NCI-H774 (cell line): ENCODE measurements at places on chromosomes 6 and 20.

- no peak for DNase-seq
Measured at GRCh38 chr6:89034586-89035251, 45.8 kb upstream of the PNRC1 start.

DNA sequence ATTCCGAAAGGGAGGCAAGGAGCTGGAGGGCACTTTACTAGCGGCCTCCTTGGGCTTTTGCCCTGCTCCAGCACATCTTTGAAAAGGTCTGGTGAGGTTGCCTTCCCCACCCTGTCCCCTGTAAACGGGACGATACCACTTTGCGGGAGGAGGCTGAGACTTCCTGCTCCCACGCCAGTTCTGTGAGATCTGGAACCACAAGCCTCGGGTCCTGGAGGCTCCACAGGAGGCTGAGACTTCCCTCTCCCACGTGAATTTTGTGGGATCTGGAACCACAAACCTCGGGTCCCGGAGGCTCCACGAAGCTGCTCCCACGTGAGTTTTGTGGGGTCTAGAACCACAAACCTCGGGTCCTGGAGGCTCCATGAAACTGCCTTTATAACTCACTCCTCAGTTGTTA, 209.3 kb downstream of the DLL1 start:
- DNase-seq = no peak

GRCh38 chr6:49980898-49981297, 11.5 kb upstream of the DEFB113 start:
- DNase-seq = no peak

- no peak for DNase-seq
Measured at GRCh38 chr20:34943808-34944567, 11.6 kb downstream of the GSS start.

- no peak for DNase-seq
Measured at GRCh38 chr6:70538376-70538775, 28.4 kb upstream of the SDHAF4 start.

- DNase-seq = no peak
Measured at GRCh38 chr6:35955970-35956369, 35.1 kb upstream of the SRPK1 start.

DNA sequence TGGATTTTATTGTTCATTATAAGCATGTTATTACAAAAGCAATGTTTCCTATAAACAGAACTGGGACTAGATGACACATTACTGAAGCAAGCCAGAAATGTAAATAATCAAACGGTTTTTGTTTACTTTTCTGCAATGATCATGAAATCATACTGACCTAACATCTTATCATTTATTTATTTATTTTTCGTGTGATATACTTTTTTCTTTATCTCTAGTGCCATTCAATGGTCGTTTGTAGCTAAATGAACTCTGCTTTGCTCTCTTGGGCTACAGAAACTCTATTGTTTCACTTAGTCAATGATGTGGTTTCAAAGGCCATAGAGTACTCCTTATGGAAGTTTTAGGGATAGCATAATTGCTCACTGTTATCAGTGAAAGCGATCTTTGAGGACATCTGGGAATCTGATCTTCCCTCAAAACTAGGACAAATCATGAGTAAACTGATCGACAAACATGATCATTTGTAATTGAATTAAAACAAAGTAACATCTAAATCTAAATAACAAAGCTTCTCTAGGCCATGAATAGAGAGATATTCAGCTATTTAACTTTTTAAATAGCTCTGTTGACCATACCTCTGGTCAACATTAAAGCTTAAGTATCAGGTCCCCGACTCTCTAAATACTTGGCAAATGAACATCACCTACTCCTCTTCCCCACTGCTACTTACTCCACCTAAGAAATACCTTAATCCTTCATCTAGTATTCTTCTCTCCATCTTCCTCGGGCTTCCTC, 933.4 kb downstream of the TFAP2A start:
- DNase-seq = no peak

DNA sequence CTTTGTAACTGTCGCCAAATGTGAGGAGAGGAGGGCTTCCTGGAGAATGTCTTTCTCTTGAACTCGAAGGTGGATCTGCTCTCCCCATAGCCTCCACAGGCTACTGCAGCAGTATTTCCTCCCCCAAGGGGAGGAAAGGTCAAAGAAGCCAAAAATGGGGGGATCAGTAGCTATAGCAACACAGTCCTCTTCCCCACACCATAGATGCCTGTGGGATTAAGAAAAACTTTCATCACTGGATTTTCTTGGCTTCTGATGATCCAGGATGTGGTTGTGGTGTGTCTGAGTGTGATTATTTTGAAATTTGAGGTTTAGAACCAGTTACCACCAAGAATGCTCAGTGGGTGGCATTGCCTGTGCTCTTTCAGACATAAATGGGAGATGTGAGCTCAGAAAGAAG, 140.1 kb upstream of the SPACA1 start:
- no peak for DNase-seq

DNA sequence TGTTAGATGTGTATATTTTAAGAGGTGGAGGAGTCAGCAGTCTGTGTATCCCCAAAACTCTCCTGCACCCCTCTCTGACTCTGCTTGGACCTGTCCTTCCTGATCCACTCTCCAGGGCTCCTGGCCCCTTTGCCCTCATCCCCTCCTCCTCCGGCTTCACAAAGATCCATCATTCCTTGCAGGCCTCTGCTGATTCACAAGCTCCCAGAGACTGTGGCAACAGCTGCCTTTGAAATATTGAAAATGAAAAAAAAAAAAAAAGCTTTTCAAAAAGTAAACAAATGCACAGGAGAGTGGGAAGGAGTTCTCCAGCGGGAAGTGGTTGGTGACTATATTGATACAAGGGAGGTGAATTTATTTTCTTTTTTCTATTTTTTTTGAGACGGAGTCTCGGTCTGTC, 330.2 kb upstream of the SULF2 start:
- no peak for DNase-seq

GRCh38 chr20:57570920-57571319, 10.0 kb downstream of the PCK1 start:
- no peak for DNase-seq

DNA sequence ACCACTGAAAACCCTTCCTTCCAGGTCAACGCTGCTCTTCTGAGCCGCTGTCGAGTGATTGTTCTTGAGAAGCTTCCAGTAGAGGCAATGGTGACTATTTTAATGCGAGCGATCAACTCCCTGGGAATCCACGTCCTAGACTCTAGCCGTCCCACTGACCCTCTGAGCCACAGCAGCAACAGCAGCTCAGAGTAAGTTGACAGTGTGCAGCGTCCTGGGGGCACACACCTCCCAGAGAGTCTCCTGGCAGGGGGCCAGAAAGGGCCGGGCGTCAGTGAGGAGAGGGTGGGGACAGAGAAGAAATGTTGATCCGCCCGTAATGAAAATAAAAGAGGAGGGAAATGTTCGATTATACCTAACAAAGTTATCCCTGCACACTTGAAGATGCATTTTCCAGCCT, 5.0 kb downstream of the WRNIP1 start:
- DNase-seq = no peak

DNA sequence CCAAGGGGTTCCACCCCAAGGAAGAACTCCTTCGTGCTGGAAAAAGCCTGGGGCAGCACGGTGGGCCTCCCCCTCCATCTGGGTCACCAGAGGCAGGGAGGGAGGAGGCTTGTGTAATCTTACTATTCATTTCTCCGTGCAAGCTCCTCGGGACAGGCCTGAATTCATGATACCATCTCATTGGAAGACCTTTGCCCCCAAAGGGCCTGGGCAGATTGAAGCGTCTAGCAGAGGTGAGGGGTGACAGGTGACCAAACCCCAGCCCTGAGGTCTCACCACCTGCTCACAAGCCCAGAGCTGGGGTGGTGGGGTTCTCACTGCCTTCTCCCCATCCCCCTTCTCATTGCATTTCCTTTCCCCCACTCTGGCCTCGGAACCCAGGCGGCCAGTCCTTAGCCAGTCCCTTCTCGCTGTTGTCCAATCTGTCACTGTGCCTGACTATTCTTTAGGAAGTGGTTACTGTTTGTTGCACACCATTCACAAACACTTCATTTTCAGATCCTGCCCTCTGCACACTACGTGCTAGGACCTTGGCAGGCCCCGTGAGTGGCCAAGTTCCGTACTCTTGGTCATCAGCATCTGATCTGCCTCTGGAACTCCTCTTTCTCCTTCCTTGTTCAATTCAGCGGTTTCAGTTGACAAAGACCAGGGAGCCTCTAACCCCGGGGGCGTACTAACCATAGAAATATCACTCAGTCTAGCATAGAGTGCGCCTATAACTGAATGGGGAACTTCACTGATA, 137.1 kb downstream of the LY86 start:
- no peak for DNase-seq

GRCh38 chr6:5617179-5617578, 355.9 kb downstream of the FARS2 start:
- no peak for DNase-seq

DNA sequence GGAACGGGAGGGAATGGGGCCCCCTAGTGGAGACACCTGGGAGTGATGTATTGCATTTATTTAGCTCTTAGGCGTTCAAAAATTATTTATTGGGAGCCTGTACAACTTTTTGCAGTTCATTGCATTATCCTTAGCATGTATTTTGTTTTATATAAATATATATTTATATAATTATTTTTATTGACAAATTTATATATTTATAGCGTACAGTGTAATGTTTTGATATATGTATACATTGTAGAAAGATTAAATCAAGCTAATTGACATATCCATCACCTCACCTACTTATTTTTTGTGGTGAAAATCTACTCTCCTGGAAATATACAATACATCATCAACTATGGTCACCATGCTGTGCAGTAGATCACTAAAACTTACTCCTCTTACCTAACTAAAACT, 975 bp downstream of the SIRT5 start:
- no peak for DNase-seq

- no peak for DNase-seq
Measured at GRCh38 chr6:154862536-154862935, 129.3 kb downstream of the SCAF8 start.

GRCh38 chr6:79469376-79470246, 67.6 kb downstream of the LCA5 start:
- no peak for DNase-seq

GRCh38 chr6:149761438-149761837, 11.9 kb downstream of the PCMT1 start:
- no peak for DNase-seq

- DNase-seq = peak; percentile 90
Measured at GRCh38 chr6:136994782-136995181, 50.0 kb downstream of the IL20RA start.

DNA sequence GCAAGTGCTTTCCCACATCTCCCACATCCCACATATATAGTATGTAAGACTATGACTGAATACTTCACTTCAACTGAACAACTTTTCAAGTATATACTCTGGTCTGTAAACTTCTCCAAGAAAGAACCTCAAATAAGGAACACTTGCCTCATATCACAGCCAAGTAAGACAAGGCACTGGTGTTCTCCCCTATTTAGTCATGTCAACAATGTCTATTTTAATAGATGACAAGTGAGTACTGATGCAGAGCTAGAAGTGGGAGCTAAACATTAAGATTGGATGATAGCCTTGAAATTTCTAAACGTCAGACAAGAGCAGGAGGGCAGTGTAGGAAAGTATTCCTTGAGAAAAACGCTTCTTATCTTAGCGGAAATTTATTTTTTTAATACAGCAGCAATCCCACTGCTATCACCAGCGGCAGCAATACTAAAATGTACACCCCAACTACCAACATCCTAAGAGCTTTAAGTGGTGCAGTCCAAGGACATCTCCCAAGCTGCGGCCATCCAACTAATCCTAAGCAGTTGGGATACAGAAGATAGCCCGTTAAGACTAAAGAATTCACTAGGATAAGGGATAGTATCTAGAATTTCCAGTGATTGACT, 29.3 kb downstream of the DST start:
- no peak for DNase-seq
